ENCODE measurements at places on chromosomes 5 and 9.

DNA sequence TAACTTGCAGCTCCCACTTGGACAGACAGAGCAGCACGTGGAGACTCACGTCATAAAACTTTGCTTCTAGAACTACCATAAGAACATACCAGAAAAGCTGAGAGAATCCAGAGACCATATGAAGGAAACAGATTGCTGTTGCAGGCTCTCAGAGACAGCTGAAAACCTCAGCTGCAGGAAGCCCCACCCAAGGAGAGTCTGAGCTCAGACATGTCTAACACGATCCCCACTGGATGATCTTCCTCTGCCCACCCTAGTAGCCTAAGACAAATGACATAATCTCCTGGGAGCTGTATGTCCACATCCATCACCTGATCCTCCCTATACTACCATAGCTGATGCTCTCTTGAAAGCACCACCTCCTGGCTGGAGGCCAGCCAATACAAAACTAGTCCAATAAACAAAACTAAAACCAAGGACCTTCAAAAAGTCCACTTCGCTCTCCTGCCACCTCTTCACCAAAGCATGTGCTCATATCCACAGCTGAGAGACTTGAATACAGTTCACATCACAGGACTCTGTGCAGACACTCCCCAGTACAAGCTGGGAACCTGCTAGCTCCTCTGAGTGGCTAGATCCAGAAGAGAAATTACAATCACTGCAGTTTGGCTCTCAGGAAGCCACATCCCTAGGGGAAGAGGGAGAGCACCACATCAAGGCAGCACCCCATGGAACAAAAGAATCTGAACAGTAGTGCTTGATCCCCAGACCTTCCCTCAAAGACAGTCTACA is 257.4 kb downstream of the TRIM36 start:
- no peak for DNase-seq

DNA sequence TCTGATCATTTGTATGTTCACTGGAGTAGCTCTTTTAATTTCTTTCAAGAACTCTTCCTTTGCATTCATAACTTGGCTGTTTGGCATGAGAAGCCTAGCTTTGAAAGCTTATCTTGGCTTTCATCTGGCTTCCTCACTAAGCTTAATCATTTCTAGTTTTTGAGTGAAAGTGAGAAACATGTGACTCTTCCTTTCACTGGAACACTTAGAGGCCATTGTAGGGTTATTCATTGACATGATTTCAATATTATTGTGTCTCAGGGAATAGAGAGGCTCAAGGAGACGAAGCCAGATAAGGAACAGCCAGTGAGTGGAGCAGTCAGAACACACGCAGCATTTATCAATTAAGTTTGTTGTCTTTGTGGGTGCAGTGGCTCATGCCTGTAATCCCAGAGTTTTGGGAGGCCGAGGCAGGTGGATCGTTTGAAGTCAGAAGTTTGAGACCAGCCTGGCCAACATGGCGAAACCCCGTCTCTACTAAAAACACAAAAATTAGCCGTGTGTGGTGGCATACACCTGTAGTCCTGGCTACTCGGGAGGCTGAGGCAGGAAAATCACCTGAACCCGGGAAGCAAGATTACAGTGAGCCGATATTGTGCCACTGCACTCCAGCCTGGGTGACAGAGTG is 98.3 kb downstream of the UGCG start:
- DNase-seq: no peak

- DNase-seq: no peak
These were observed 699.0 kb downstream of the MAT2B start for GRCh38 chr5:164204338-164204946.

GRCh38 chr9:130448771-130449603 is 4.2 kb downstream of the ASS1 start:
- no peak for DNase-seq

- DNase-seq: peak; percentile 21
These were observed 8.6 kb downstream of the PDCD1LG2 start for GRCh38 chr9:5518937-5519319.
